HTR-8/SVneo (cell line): ENCODE measurements at places on chromosomes 16 and 17.

DNA sequence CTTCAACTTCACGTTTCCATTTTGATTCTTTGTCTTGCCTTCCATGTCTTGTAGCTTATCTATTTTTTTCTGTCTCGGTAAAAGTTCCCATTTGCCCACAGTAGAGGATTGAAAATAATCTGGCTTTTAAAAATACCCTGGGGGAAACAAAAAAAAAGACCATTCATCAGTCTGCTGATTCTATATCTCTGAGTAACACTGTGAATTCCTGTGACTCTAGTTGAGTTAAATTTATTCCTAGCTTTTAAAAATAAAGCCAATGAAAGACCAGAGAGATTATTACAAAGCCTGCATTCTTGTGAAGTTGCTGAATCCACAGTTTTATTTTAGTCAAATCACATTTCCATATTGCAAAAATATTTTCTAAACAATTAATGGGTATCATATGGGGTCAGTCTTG, 532.3 kb downstream of the CDH13 start:
- DNase-seq = no peak

- no peak for DNase-seq
Observed at GRCh38 chr17:21285164-21286065, 904 bp downstream of the MAP2K3 start.

DNA sequence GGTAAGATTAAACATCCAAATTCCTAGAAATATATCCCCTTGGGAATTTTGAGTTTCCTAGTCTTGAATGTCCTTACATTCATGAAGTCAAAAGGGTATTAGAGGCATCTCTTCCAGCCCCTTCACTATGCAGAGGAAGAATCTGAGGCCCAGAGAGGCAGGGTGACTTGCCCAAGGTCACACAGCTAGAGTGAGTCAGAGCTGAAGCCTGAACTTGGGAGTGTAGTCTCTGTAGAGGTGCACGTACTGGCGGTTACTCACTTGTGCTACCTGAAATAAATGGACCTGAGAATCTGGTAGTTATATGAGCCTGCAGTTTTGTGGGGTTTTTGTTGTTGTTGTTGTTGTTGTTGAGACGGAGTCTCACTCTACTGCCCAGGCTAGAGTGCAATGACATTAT, 164.0 kb downstream of the XYLT1 start:
- DNase-seq = no peak

GRCh38 chr17:40151414-40151963, 11.2 kb downstream of the CASC3 start:
- DNase-seq = no peak

GRCh38 chr16:67517155-67517445, 11.5 kb upstream of the RIPOR1 start:
- no peak for DNase-seq

- no peak for DNase-seq
Observed at GRCh38 chr17:14797021-14797420, 468.1 kb downstream of the PMP22 start.

- DNase-seq = no peak
Observed at GRCh38 chr17:78141437-78142118, 4.6 kb upstream of the C17orf99 start.

DNA sequence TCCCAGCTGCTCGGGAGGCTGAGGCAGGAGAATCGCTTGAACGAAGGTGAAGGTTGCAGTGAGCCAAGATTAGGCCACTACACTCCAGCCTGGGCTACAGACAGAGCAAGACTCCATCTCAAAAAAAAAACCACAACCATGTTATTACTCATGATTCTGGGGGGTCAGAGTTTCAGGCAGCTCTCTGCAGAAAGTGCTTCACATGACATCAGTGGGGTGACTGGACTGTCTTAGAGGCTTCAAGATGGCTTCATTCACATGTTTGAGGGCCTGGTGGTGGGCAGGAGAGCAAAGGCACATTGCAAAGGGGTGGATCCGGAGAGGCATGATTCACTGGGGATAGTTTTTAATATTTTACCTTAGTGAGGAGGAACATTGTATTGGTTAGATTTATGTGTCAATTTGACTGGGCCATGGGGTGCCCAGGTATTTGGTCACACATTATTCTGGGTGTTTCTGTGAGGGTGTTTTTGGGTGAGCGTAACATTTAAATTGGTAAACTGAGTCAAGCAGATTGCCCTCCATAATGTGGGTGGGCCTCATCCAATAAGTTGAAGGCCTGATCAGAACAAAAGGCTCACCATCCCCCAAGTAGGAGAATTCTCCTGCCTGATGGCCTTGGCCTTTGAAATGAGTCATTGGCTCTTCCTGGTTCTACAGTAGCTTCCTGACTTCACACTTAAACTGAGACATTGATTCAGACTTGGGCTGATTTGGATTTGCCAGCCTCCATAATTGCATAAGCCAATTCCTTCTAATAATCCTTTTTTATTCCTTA, 109.8 kb downstream of the GOSR1 start:
- no peak for DNase-seq

GRCh38 chr17:75876190-75876937, 2.0 kb downstream of the TRIM47 start:
- DNase-seq = no peak

DNA sequence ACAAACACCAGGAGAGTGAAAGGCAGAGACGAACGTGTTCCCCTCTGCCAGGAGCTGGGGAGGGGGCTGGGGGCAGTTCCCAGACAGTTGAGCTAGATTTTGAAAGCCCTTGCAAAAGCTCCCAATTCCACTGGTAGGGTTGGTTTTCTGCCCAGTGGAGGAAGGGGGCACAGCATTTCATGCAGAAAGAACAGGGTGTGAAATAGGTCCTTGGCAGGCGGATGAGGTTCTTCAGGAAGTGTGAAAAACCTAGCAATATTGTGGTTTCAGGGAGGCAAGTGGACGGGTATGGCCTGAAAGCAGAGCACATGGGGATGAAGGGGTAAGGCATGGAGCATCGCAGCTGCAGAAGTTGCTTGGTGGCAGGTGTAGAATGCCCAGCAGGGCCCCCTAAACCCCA, 248.3 kb downstream of the KATNIP start:
- no peak for DNase-seq

DNA sequence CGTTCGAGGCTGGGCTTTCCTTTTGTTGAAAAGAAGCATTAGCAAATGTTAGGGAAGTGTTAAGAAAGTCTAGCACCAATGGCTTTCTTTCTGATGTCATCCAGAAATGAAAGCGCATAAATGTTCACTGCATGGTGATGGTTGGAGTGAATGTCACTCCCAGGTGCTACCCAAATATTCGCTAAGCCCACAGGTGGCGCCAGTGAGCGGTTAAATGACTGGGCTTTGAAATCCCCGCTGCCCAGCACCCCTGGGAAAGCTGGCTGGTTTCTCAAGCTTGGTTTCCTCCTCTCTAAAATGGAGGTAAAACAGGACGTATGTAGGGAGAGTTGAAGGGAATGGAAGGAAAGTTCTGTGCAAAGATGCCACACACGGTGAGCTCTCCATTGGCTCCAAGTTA, 104.4 kb downstream of the IRX5 start:
- no peak for DNase-seq

DNA sequence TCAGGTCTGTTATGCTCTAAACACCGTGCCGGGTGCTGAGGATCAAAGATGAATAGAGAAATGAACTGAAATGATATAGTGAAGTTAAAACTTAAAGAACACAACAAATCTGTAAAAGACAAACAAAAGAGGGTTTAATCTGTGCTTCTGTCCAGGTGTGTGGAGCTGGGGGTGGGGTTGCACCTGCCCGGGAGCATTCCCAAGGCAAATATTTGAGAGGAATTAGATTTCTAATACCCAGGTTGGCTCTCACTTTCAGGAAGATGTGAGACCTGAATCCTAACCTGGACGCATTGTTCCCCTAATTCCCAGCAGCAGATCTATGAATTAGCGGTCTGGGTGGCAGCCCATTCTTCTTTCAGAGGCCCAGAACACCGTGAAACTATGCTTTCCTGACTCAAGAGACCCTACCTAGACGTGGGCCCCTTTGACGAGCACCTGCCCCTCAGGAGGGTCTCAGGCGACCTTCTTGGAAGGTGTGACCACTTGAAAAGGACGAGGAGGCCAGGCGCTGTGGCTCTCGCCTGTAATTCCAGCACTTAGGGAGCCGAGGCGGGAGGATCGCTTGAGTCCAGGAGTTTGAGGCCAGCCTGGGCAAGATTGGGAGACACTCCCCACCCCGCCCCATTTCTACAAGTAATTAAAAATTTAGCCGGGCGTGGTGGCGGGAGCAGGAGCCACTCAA, 677 bp upstream of the RANGRF start:
- no peak for DNase-seq

DNA sequence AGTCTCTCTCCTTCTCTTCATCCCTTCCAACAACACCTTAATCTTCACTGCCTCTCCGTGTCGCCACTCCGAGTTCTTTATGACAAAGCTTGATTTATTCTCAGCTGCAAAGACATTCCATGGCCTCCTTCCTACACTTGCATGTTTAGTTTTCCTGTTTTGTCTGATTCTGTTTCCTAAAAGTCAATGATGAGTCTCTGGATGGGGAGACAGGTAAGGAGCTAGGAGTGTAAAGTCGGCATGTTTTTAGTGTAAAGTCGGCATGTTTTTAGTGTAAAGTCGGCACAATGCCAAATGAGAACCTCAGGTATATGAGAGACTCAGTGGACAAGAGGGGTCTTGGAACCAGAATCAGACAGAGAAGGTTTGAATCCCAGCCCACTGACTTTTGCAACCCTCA, 362.3 kb upstream of the EEF2KMT start:
- no peak for DNase-seq

DNA sequence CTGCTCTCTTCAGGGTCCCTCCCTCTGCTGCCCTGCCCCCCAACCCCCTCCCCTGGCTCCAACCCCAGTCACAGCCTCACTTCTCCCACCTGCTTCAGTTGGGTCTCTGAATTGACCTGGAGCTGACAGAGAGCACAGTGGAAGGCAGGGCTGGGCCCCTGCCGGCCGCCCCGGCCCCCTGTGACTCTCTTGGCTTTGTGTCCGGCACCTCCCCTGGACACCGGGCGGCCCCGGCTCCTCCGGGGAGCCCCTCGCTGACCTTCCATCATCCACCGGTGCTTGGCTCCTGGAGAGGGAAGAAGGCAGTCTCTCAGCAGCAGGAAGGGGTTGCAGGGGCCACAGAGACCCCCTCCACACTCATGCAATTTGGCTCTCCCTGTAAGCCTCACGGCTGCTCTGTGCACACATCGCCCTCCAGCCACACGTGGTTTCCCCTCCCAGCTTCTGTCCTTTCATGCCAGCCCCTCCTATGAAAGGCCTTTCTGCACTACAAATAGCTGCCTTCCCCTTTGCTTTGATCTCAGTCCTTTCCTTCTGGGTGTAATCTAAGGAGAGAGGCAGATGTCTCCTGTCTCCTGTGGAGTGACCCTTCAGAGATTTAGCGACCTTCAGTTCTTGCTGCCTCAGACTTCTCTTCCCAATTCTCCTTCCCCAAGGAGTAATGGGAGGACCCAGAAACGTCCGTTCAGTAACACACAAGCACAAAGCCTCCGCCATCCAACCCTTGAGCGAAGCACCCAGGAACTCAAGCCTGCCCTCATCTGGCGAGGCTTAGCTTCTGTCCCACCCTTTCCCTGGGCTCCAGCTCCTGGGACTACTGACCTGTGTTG, 8.3 kb downstream of the NKIRAS2 start:
- no peak for DNase-seq

GRCh38 chr16:61721544-61721943, 314.7 kb downstream of the CDH8 start:
- no peak for DNase-seq

DNA sequence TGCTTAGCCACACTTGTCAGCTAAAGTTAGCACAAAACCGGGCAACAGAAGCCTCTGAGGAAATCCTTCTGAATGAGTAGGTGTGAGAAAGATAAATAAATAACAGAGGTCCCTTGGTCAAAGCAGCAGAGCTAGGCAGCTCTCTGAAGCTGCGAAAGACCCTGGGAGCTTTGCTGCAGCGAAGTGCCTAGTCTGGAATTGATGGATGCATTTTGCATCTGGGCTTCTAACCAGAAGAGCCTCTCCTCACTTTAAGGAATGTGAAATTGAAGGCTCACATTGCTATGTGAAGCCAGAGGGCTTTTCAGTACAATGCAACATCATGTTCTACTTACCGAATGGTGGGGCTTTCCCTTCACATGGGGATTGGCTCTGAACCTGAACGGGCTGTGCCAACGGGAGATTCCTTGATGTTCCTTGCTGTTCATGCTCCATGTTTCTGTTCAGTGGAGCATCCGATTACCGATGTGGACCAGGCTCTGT, 274.6 kb downstream of the HS3ST3B1 start:
- DNase-seq = no peak

GRCh38 chr16:2985893-2986355, 5.7 kb upstream of the PKMYT1 start:
- DNase-seq = no peak

DNA sequence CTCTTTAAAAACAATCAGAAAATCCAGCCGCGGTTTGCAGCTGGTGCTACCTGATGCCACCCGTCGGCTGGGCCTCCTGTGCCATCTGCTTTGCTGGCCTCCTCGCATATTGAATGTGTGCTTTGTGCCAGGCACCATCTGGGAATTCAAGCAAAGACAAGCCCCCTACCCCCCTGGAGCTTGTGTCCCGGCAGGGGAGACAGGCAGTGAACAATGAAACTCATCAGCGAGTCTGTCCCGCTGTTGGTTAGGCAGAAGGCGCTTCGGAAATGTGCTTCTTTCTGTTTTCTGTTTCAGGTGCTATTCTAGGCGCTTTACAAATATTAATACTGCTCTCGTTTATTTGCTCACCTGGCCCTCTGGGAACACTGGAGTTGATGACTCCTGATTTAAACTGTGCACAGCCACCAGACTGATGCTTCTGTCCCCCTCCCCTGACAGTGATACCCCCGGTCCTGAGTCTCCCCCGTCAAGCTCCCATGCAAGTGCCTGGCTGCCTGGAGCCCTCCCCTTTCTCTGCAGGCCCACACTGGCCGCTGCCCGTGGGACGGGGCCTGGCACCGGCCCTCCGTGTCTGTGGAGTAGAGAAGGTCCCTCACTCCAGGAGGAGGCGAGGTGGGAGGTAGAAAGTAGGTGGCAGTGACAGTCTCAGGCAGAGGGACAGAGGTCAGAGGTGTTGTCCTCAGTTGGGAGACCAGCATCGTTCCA, 126.1 kb upstream of the PLCG2 start:
- no peak for DNase-seq

DNA sequence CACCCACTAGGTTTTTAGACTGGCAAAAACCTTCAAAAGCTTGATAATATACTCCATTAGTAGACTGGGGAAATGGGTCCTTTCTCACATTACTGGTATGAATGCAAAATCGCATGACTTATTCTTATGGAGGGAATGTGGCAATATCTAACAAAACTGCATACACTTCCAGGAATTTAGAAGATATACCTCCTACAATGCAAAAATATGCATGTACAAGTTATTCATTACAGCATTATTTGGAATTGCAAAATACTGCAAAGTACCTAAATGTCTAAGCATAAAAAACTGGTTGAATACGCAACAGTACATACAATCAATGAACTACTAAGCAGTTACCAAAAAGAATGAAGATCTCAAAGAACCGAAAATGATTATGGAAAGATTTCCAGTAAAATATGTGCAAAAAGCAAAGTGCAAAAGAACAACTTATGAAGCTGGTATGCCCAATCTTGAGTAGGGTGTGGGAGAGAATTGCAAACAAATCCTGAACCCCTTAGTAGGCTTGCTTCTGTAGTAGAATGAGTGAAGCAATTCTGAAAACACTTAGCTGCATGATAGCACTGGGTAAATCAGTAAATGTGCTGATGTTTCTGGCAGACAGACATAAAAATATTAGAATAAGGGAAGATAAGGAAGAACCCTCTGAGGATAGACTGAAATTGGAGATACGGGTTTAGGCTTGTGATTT, 180.1 kb downstream of the PARN start:
- DNase-seq = no peak

GRCh38 chr17:44065668-44066203, 735 bp downstream of the LSM12 start:
- DNase-seq = no peak

GRCh38 chr16:8714174-8714573, 39.8 kb downstream of the ABAT start:
- DNase-seq = no peak
